ENCODE measurements at places on chromosomes 13 and 19.

DNA sequence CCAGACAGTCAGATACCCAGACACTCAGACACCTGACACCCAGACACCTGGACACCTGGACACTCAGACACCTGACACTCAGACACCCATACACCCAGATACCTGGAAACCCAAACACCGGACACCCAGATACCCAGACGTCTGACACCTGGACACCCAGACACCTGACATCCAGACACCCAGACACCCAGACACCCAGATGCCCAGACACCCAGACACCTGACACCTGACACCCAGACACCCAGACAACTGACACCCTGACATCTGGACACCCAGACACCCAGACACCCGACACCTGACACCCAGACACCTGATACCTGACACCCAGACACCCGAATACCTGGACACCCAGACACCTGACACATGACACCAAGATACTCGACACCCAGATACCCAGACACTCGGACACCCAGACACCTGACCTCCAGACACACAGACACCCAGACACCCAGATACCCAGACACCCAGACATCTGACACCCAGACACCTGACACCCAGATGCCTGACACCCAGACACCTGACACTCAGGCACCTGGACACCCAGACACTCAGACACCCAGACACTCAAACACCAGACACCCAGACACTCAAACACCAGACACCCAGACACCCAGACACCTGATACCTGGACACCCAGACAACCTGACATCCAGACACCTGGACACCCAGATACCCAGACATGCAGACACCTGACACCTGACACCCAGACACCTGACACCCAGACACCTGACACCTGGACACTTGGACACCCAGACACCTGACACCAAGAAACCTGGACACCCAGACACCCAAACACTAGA, 19.1 kb downstream of the C19orf12 start:
- DNase-seq: no peak

DNA sequence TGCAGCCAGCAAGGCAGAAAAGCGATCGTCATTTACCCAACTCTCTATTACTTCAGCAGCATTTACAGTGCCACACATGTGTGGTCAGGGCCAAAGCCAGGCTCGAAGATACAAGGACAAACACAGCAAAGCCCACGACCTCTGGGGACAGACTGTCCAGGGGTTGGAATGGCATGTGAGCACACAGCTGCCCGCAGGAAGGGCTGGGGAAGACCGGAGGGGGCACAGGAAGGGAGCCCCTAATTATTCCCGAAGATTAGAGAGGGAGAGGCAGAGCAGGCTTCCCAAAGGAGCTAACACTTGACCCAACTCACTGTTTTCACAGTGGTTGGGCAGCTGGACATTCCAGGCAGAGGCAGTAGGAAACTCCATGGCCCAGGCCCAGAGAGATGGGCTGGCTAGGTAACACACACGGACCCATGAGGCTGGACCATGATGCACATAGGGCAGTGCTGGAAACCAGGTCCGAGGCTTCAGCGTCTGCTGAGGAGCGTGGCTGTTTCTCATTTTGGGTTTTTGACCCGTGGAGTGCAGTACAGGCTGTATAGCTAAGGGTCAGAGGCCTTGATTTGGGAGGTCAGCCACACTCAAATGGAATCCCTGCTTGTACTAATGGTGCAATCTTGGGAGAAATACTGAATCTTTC, 179.8 kb downstream of the FOXO1 start:
- DNase-seq: no peak

GRCh38 chr13:112229445-112229844, 146.7 kb upstream of the SPACA7 start:
- DNase-seq: no peak

DNA sequence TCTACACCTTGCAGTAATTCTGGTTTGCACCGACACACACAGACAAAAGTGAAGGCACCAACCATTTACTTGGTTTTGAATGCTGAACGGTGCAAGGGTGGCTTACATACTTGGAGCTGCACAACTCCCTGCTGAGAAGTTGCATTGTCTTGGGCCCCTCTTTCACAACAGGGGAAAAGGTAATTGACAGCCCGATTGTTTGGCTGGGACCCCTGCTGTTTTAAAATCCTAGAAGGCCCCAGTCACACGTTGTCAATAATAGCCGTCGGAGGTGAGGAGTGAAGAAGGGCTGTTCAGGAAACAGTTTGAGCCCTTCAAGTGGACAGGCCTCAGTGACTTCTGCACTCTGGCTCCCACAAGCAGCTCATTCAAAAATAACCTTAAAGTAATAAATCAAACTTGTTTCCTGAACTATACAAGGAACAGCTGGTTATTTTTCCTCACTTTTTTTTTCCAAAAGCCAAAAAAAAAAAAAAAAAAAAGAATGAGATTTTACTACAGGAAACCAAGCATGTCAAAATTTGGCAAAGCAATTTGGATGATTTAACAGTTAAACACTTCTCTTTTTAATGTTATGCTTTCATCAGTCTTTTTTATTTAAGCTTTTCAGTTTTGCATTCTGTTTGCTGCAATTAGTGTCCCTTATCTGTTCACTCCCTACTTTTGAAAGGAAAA, 19.0 kb upstream of the SPRY2 start:
- DNase-seq: no peak

- DNase-seq: peak; percentile 79
Observed at GRCh38 chr19:49142866-49143335, 12.3 kb downstream of the HRC start.

GRCh38 chr13:27708325-27708724, 84.0 kb upstream of the GSX1 start:
- no peak for DNase-seq

DNA sequence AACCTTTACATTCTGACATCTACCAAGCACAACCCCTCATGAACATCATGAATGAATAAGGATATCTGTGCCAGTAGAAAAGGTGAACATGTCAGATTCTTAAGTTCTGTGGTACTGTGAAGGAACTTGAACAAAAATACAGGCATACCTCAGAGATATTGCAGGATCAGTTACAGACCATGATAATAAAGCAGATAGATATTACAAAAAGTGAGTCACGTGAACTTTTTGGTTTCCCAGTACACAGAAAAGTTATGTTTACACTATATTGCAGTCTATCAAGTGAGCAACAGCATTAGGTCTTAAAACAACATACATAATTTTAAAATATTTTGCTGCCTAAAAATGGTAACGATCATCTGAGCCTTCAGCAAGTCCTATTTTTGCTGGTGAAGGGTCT, 101.2 kb downstream of the DIAPH3 start:
- DNase-seq: no peak

DNA sequence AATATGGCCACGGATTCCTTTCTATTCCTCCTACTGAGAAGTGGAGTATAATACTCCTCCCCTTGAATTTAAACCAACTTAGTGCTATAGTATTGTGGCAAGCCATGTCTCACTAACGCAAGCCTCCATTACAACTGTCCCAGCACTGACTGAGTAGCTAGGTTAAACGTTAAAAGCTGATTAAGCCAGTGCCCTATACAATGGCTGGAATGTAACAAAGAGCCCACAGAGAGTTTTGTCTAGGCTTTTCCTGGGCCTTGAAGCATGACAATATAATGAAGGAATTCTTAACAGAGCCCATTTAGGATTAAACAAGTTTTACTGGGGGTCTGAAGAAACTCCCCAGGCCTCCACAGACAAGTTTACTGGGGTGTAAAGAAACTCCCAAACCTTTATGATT, 254.5 kb upstream of the DACH1 start:
- no peak for DNase-seq

DNA sequence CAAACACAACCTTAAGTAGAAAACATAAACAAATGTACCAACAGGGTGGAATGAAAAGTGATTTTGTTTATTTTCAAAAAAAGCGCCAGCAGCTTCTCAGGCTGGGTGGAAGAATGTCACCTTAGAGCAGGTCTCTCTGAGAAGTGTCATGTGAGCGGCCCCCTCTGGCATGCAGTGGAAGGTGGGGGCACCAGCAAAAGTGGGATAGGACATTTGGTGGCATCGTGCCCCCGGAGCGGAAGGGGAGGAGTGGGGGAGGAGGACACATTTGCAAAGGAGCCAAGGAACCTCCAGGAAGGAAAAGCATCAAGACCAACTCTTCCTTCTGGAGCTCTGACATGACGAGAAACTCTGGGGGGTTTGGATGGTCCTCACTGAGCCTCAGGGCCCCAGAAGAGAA, 635.3 kb downstream of the UQCRFS1 start:
- DNase-seq: no peak

GRCh38 chr13:45674908-45675307, 27.2 kb upstream of the CBY2 start:
- DNase-seq: no peak

GRCh38 chr13:91934354-91934753, 535.9 kb downstream of the GPC5 start:
- DNase-seq: no peak

DNA sequence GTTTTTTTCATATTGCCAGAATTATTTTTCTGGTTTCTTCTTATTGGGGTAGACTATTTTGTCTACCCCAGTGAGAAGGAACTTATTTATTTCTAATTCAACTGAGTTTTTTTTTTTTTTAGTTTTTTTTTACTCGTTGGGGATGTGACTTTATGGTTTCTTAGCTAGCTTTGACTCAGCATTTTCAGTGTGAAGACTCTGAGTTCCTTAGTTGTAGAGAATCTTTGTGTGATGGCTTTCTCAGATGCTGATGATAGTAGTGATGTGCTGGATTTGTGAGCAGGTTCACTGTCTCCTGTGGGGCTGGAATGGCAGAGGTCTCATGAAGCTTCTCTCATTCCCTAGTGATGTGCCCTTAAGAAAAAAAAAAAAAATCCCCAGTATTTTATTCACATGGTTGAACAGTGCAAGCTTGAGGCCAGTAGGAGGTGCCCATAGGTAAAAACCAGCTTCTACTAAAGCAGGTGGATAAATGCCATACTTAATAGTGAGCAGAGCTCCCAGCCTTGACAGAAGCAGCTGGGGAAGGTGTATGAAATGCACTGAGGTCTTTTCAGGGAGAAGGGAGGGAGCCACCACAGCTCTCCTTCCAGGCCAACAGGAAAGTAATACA, 106.2 kb upstream of the KLF5 start:
- DNase-seq: no peak

- no peak for DNase-seq
Observed at GRCh38 chr13:45506811-45507210, 42.1 kb downstream of the COG3 start.

DNA sequence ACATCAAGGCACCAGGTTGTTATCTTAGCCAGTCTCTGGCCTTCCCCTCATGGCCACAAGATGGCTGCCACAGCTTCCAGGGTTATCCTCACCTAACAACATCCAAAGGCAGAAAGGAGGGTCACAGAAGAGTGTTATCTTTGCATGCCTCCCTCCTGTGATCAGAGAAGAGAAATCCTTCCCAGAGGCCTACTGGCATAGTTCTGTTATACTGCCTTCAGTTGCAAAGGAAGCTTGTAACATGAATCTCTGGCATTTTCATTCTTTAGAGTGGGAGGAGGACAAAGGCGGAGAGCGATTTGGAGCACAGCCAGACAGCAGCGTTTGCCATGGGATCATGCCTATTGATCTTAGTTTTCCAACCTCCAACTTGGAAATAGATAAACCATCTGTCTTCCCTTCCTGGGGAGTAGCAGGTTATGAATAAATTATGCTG, 135.7 kb downstream of the DNAJC15 start:
- DNase-seq: no peak

GRCh38 chr19:53432088-53432661, 391 bp downstream of the ZNF761 start:
- peak; percentile 13 for DNase-seq

- DNase-seq: no peak
Observed at GRCh38 chr19:3277649-3278048, 53.2 kb downstream of the CELF5 start.

GRCh38 chr13:101346161-101346560, 70.1 kb downstream of the NALCN start:
- no peak for DNase-seq

DNA sequence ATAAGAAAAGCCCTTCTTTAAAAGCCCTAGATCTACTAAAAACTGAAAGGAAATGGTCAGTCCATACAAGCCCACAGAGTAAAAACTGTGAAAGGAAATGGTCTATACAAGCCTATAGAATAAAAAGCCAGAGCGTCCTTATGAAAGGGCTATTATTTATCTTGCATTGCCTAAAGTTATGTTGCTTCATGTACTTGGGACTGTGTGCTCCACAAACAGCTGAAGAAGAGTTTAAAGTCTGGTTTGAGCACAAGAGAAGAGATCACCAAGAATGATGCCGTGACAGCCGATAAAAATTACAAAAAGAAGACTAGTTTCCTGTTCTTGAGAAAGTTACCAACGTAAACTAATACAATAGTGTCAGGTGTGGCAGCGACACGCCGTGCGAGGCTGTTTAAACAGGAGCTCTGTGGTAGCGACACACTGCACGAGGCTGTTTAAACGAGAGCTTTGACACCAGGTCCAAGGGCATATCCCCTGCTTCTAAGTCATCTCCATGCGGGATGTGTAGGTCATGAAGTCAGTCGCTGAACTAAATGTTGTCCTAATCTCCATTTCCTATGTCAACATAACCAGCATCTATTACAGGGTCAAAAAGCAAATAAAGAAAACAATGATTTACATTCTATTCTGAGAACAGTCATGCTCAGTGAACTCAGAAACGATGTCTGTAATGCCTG, 24.9 kb downstream of the PCID2 start:
- DNase-seq: no peak

DNA sequence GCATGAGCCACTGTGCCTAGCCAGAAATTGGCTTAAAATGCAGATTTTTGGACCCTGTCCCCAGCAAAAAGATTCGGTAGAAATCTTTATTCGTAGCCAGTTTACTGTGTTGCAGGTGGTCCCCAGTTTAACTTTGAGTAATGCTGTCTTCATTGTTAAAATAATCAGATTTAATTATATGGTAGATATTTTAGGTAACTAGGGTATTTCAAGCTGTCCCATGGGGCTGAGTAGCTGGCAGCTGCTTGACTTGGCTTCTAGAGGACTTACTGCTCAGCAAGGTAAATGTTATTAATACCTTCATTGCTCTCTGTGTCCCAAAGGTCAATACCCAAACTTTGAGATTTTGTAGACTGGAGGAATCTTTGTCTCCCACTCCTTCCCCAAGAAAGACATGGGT, 21.1 kb downstream of the LSM14A start:
- DNase-seq: no peak

- DNase-seq: no peak
Observed at GRCh38 chr13:114045113-114045735, 71.3 kb upstream of the C13orf46 start.

- DNase-seq: peak; percentile 6
Observed at GRCh38 chr19:13241231-13242104, 91.3 kb downstream of the IER2 start.

All from activated CD4-positive, alpha-beta T cell treated with anti-CD3 and anti-CD28 coated beads, Interleukin-10, Interleukin-2, amounts not matched to agents 100 ng/mL and 50 ng/mL, durations not matched to agents 16 hours and 8 hours (primary cell).